ENCODE measurements at places on chromosomes 2 and 18.
A peak's percentile ranks its signal among the peaks of the same experiment; 100 is the strongest.

GRCh38 chr2:192026825-192027120 is 168.0 kb downstream of the TMEFF2 start:
- DNase-seq = no peak

- no peak for DNase-seq
Observed at GRCh38 chr18:57923611-57924010, 120.4 kb upstream of the NEDD4L start.

DNA sequence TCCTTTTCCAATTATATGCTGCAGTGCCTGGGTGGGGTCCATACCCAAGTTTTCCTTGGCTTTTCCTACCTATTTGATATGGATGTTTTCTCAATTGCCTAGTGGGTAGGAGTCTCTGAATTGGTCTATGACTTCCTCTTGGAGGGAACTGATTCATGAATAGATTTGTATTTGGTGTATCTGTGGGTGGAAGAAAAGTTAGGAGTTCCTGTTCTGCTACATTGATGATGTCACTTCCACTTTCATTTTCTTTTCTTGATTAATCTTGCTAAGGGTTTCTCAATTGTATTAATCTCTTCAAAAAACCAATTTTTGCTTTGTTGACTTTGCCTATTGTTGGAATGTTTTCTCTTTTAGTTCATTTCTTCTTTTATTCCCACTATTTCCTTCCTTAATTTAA is 37.4 kb upstream of the SLC9A2 start:
- DNase-seq = no peak

DNA sequence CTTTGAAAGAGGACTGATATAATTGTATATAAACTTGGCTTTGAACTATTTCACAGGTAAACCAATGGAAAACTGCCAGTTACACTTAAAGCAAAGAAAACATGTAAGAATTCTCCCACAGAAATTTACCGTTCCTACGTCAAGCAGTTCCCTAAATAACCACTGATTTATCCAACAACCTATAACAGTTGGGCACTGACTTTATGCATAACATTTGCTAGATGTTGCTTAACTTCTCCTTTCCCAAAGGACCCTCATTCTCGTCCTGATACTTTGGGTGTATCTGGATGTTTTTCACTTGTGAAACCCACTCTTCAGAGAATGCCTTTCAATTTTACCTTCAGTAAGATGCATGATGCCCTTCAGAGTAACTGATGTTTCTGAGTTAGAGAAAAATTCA is 43.8 kb downstream of the STAT1 start:
- DNase-seq = no peak

GRCh38 chr2:8380026-8380425 is 301.8 kb upstream of the ID2 start:
- no peak for DNase-seq

DNA sequence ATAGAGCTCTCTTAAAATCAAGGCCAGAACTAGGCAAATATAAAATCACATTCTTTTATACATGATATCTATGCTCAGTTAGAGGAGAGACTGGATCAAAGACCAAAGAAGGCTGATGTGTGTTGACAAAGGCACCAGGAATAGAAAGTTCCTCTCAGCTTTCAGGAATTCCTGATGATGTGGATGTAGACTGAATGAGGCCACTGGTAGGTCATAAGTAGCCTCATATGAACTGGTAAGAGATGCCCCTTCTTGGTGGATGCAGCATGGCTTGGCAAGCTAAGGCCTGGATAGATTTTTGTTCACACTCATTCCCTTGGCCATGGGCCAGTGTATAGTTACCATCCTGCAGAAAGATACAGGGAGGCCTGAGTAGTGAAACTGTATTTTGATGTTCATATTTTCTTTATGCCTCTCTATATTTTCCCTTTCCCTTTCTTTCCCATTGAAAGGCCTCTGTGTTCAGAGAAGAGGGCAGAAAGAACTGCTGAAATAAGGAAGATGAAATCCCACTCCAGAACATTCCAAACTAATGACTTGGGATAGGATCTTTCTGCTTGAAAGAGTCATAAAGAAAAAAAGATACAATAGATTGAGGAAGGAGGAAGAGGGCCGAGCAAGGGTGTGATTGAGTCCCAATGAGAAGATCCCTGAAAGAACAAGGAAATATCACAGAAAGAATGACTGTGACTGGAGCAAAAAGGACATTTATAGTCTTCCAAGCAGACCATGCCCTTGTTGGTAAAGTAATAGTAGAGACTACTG is 2182.7 kb upstream of the PIK3C3 start:
- DNase-seq = no peak

DNA sequence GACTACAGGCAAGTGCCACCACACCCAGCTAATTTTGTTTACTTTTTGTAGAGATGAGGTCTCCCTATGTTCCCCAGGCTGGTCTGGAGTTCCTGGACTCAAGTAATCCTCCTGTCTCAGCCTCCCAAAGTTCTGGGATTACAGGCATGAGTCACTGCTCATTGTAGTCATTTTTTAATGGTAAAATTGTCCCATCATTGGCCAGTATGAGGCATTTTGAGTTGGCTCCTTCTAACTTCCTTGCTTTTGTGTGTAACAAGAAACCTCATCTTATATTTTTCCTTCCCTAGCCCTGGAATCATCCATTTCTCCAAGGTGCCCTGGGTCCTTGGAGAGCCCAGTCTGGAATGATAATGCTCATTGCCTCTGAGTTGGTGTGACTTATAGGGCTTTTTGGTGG is 148.5 kb downstream of the INHBB start:
- DNase-seq = no peak

DNA sequence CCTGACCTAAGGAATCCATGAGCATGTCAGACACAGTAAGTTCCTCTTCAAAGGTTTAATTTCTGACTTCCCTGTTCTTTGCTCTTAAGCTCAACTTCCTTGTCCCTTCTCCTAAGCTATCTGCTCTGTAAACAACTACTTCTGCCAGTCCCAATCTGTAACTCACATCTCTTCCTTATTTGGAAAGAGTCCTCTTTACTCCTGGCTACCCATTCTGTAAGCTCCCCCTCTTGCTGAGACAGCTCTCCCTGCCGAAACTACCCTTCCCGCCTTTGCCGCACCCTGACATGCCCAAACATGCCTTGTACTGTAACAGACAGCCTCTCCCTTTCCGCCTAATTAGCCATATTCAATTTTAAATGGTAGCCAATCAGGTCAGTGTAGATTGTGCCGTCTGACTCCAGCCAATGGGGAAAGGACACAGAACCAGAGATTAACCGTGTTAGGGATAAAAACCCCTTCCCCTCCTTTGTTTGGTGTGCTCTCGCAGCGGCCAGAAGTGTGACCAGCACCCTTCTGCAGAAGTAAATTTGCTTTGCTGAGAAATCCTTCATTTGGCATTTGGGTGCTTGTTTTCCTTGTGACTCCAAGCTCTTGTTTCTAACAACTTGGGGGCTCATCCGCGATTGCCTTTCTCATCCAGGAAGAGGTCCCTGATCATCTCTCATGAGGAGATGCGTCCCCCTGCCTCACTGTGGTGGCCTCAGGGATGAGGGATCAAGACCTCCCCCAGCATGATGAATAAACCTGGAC is 49.0 kb downstream of the PIAS2 start:
- no peak for DNase-seq

DNA sequence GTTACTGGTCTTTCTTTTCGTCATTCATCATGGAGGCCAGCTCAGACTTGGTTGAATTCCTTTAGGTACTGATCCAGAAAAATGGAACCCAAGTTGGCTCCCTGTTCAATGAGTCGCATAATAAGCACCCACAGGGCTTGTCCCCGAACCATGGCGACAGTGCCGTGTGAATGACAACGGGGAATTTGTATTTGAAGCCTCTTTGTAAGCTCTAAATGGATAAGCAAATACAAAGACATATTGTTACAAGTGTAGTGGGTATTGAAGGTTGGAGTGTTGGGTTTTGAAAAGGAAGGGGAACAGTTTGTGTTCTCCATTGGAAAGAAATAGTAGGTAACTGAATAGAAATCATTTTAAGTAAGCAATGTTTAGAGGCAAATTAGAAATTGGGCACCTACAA is 288.9 kb downstream of the SLC4A3 start:
- DNase-seq = no peak

DNA sequence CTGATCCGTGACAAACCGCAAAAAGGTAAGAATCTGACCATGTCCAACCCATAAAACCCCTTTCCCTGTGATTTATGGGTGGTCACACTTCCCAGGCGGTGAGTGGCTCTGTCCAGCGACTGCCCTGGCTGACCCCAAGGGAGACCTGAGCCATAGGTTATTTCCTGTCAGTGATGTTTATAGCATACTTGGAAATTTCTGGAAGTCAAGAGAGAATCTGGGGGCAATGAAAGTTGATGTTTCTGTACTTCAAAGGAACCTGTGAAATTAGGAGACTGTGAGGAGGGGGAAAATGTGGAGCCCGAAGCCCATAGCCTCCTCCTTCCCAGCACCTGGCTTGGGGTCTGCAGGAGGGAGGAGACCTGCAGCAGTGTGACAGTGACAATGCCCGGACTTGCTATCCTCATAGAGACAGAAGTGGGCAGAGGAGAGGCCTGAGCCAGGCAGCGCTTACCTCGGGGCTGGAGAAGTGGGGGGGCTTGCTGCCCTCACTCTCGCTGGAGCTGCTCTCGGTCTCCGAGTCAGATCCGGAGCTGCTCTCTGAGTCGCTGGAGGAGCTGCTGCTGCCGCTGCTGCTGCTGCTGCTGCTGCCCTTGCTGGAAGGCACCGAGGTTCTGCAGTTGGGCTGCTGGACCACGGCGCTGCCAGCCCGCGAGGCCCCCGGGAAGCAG is 111.3 kb upstream of the REV1 start:
- DNase-seq = peak; percentile 53

- DNase-seq = no peak
Observed at GRCh38 chr2:100130595-100131391, 11.6 kb downstream of the AFF3 start.

DNA sequence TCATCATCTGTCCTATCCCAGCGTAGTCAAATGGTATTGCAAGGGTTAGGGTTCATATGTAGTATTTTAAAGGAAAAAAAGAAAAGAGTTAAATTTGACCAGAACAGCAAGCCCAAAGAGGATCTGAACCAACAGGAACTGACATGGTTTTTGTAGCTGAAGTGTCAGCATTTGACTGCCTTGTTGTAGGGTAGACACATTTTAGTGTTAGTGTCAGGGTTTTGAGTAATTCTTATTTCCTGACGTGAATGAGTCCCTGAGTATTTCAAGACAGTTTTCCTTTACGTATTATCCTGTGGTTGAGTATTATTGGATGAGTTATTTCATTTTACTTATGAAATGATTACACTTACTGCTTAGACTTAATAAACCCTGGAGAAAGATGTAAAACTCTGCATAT is 173.3 kb upstream of the ZEB2 start:
- no peak for DNase-seq

DNA sequence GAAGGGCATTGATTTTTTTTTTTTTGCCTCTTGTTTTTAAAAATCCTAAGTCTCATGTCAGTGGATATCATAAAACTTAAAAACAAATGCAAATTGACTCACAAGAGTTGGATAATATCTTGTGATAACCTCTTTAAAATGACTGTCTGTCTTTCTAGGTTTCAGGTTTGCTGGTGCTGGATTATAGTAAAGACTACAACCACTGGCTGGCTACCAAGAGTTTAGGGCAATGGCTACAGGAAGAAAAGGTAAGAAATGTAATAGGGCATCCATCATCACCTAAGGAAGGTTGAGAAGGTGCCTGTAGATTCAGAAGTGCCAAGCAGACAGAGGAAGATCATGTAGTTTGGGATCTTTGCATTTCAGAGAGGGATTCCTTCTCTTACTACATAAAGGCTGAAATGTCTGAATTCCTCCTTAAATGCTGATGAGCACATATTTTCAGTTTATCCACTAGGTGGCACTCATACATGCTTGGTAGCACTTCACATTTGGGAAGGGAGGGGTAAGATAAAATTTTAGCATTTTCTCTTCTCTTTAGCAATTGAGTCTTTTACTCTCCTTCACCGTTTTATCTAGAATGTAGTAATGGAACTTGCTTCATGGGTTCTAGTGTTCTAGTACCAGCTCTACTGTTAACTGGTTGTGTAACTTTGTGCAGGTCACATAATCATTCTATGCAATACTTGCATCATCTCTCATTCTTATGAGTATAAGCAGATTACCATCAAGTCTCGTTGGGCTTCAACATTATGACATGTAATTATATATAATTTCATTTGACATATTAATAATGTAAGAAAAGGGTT is 21.1 kb downstream of the CPS1 start:
- DNase-seq = peak; percentile 14

- no peak for DNase-seq
Observed at GRCh38 chr18:21571772-21572171, 28.7 kb downstream of the ESCO1 start.

GRCh38 chr2:215362562-215362904 is 50.7 kb downstream of the ATIC start:
- no peak for DNase-seq

DNA sequence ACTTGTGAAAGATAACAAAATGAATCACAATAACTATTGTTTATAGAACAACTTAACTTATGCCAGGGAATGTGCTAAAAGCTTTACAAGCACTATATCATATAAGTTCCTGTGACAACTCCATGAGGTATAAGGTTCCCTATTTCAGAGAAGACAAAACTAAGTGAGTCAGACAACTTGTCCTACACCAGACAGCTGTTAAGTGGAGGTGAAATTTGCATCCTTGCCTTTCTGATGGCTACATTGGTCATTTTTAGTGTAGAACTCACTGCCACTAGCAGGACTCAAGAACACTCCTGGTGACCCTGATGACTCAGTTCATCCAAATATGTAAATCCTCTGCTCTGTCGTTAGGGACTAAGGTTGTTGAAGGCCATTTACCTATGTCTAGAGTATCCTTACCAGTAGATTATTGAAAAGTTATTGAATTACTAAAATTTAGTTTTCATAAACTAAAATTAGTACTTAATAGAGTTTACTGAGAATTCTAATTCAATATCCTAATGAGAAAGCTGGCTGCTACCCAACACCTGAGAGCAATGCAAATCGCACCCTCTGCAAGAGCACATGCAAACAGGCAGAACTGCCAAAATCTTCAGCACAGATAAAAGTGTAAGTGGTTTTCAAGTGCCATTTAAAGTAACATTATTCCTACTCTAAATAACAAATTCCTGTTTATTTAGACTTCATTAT is 636.2 kb downstream of the NRXN1 start:
- DNase-seq = no peak

GRCh38 chr2:109279243-109279860 is 150.3 kb downstream of the SH3RF3 start:
- peak; percentile 52 for DNase-seq

DNA sequence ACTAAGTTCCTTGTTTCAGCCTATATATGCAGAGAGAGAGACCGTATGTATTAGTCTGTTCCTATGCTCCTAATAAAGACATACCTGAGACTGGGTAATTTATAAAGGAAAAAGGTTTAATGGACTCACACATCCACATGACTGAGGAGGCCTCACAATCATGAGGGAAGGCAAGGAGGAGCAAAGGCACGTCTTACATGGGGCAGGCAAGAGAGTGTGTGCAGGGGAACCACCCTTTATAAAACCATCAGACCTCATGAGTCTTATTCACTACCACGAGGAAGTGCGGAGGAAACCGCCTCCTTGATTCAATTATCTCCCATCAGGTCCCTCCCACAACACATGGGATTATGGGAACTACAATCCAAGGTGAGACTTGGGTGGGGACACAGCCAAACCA is 73.8 kb downstream of the TMEM18 start:
- DNase-seq = no peak

GRCh38 chr2:187329586-187329985 is 118.5 kb downstream of the CALCRL start:
- DNase-seq = no peak

- no peak for DNase-seq
Observed at GRCh38 chr2:12766421-12766879, 49.7 kb downstream of the TRIB2 start.

- DNase-seq = no peak
Observed at GRCh38 chr2:74373985-74374384, 6.1 kb downstream of the DCTN1 start.
